B cell (primary cell): ENCODE measurements at places on chromosomes 5 and 9. TPM values are rescaled to one million over a fixed set of nuclear protein-coding genes. Genes with fewer than 3 reads are reported as not detected.

DNA sequence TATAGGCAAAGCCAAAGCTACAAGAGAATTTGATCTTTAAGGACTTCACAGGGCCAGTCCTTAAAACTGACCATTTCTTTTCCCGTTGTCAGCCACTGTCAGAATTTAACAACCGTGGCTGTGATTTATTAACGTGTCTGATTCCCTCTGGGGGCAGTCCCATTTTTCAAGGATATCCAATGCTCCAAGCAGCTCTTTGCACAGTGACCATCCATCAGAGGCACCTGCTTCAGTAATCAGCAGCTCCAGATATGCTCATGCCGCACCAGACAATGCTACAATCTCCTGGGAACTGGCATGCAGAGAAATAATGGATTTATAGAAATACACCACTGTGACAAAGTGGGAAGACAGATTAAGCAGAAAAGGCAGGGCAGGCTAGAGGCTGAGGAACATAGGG lies 163.3 kb upstream of the PPP1R2B start:
- H3K27me3 ChIP-seq: no peaks in the 10 kb centered on the region
- no peak overlapping the region for H3K27ac ChIP-seq
- no peak overlapping the region for H3K4me3 ChIP-seq

GRCh38 chr5:111854186-111854585 lies 97.2 kb upstream of the NREP start:
- no peak overlapping the region for H3K27ac ChIP-seq
- H3K36me3 ChIP-seq: no peaks in the 10 kb centered on the region
- H3K4me1 ChIP-seq: peaks cover 13% of the 10 kb centered on the region
- no peak for DNase-seq
- no peaks in the 10 kb centered on the region for H3K27me3 ChIP-seq
- H3K4me3 ChIP-seq: no peak overlapping the region

DNA sequence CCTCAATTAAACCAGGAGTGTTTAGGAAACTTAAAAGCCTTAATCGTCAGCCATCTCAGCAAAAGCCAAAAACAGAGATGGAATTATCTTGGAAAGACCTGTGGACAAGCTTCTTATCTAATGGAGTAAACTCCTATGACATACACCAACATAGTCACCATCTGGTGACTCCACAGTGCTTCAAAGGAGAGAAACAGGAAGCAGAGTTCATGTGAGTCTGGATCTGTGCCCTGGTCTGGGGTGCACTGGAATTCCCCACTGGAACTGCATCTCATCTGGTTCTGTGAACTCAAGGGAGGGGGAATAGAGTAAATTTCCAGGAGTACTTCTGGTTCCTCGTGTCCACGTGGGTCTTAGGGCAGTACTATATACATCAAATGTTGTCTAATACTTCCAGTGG lies 36.3 kb upstream of the KCNN2 start:
- H3K4me1 ChIP-seq: no peaks in the 10 kb centered on the region
- no peak overlapping the region for H3K27ac ChIP-seq
- H3K36me3 ChIP-seq: no peaks in the 10 kb centered on the region
- no peaks in the 10 kb centered on the region for H3K27me3 ChIP-seq
- no peak for DNase-seq

The SLC36A2 gene
- not detected in 2 replicates for polyA plus RNA-seq

The PAEP gene
- polyA plus RNA-seq: not detected in 2 replicates

DNA sequence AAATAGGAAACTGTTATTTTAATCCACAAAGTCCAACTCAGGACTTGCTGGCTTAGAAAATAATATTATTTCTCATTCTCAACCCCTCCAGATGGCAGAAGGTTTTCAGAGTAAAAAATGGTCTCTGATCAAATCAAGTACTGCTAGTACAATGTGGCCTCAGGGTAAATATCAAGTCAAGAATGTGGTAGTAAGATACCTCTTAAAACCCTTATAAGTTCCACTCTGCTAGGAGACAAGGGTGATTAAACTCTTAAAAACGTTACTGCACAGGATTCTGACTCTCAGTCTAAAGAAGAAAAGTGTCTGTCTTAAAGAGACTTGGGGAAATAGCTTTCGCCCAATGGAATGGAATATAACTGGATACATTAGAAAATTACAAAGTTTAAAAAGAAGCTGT lies 120.8 kb upstream of the PDE4D start:
- no peaks in the 10 kb centered on the region for H3K36me3 ChIP-seq
- H3K27ac ChIP-seq: no peak overlapping the region
- H3K4me1 ChIP-seq: no peaks in the 10 kb centered on the region
- no peak for DNase-seq
- H3K4me3 ChIP-seq: no peak overlapping the region
- no peaks in the 10 kb centered on the region for H3K27me3 ChIP-seq

DNA sequence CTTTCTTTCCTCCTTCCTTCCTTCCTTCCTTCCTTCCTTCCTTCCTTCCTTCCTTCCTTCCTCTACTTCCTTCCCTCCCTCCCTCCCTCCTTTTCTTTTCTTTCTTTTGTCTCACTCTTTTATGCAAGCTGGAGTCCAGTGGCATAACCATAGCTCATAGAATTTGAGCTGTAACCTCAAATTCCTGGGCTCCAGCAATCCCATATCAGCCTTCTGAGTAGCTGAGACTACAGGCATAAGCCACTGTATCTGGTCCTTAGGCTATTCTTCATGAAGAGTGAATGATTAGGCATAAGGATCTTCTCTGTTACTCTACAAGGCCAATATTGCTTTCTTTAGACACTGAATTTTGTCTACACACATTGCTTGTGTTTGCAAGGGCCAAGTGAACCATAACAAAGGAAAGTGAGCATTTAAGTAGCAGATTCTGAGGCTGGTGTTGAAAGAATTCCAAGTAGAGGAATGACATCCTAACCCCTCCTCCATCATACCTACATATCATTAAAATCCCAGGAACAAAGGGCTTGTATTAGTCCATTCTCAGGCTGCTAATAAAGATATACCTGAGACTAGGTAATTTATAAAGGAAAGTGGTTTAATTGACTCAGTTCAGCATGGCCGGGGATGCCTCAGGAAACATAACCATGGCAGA lies 293.2 kb downstream of the HCN1 start:
- H3K27ac ChIP-seq: no peak overlapping the region
- H3K27me3 ChIP-seq: no peaks in the 10 kb centered on the region
- DNase-seq: no peak

DNA sequence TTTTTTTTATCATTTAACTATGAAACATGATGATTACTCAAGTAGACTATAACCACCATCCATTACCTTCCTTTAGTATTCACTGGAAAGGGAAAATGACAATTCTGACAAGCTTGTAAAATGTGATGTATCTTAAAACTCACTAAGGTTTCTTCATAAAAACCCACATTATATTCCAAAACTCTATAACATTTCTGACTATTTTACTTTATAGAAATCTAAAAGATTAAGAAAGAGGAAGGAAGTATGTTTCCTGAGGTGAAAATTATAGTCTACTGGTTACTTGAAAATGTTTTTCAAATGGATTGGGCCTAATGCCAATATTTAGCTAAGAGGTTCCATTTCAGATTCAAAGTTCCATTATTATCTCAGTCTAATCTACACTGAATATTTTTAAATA lies 1982.2 kb upstream of the C9orf72 start:
- H3K4me1 ChIP-seq: no peaks in the 10 kb centered on the region
- no peak overlapping the region for H3K27ac ChIP-seq
- H3K4me3 ChIP-seq: no peak overlapping the region
- DNase-seq: no peak

DNA sequence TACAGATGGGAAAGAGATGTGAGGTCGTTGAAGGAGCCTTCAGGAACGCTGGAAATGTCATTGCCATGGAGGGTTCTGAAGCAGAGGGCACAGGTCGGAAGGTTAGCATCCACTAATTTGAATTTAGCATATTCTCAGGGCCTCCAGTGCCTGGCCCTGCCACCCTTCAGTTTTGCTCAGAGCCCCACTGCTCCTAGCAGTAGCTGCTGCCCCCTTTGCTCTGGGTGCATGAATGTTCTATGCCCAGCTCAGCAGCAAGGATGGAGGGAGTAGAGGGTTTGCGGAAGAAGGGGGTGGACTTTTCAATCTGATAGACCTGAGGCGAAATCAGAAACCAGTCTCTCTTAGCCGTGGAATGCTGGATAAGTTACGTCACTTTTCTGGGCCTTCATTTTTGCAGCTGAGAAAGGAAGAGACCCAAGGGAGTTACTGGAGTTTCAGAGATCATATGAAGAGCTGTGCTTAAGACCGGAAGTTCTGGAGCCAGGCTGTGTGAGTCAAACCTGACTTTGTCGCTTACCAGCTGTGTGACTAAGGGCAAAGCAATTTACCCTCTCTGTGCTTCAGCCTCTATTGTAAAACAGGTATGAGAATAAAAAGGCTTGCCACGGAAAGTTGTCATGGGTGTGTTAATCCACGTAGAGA lies 133.2 kb upstream of the PANK3 start:
- H3K4me3 ChIP-seq: no peak overlapping the region
- no peaks in the 10 kb centered on the region for H3K36me3 ChIP-seq
- no peak for DNase-seq
- H3K27ac ChIP-seq: no peak overlapping the region
- H3K4me1 ChIP-seq: no peaks in the 10 kb centered on the region

The LCN9 gene
- polyA plus RNA-seq: not detected in 2 replicates
